ENCODE measurements at places on chromosomes 4 and X.

DNA sequence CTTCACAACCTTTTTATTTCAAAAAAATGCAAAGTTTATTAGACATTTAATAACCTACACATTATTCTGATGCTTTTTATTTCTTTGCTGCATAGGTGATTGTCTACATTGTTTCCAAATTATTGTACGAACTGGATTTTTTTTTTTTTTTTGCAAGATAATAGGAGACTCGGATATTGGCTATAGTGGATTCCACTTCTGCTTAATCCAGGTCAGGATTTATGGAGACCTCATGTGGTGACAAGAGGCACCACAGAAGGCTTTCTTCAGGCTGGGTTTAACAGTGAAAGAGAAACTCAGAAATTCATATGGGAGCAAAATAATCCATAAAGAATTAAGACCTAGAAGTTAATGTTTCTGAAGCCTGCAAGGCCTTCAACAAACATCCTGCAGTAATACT is 2.4 kb upstream of the SLIT2 start:
- no peak for DNase-seq

DNA sequence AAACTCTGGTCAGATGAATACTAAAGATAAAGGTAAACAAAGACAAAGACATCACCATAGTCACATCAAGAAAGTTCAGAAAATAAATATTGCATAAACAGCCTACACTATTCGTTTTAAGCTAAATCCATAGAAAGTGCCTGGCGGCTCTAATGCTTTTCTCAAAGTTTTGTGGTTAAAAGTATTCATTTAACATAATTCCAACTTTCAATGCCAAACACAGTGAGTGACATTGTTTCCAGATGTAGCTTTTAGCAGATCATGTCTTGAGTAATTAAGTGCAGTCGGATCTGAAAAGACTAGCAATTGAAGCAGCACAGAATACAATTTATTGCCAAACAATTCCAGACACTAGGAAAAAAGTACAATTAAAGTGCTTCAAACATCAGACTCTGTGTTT is 287.1 kb upstream of the ADGRL3 start:
- no peak for DNase-seq

GRCh38 chr4:71680706-71681105 is 103.2 kb downstream of the GC start:
- no peak for DNase-seq

DNA sequence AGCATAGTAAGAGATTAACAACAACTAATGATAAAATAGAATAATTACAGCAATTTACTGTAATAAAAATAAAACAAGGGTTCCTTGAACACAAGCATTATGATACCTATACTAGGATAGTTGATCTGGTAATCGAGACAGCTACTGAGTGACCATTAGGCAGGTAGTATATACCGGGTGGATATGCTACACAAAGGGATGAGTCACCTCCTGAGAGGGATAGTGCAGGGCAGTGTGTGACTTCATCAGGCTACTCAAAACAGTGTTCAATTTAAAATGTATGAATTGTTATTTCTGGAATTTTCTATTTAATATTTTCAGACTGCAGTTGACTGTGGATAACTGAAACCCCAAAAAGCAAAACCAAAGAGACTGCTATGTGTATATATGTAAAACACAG is 9.7 kb upstream of the ANTXR2 start:
- no peak for DNase-seq

GRCh38 chr4:110613745-110614144 is 9.1 kb downstream of the PITX2 start:
- no peak for DNase-seq

DNA sequence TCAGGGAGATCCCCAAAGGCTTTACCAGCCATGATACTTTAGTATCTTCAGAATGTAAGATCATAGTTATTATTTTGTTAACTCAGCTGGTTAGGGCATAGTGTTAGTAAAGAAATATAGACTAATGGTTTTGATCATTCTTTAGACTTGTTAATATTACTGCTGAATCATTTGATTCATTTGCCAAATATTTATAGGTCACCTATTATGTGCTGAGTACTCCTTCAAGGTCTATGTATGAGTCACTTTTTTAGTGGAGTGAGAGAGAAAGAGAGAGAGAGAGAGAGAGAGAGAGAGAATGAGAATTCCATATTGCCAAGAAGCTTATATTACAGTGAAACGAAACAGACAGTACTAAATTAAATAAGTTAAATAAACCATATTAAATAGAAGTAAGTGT is 110.3 kb downstream of the UBE2NL start:
- no peak for DNase-seq

- DNase-seq: no peak
Measured at GRCh38 chrX:8103655-8104054, 67.4 kb downstream of the VCX2 start.

GRCh38 chrX:67523002-67523681 is 20.7 kb upstream of the AR start:
- DNase-seq: no peak

DNA sequence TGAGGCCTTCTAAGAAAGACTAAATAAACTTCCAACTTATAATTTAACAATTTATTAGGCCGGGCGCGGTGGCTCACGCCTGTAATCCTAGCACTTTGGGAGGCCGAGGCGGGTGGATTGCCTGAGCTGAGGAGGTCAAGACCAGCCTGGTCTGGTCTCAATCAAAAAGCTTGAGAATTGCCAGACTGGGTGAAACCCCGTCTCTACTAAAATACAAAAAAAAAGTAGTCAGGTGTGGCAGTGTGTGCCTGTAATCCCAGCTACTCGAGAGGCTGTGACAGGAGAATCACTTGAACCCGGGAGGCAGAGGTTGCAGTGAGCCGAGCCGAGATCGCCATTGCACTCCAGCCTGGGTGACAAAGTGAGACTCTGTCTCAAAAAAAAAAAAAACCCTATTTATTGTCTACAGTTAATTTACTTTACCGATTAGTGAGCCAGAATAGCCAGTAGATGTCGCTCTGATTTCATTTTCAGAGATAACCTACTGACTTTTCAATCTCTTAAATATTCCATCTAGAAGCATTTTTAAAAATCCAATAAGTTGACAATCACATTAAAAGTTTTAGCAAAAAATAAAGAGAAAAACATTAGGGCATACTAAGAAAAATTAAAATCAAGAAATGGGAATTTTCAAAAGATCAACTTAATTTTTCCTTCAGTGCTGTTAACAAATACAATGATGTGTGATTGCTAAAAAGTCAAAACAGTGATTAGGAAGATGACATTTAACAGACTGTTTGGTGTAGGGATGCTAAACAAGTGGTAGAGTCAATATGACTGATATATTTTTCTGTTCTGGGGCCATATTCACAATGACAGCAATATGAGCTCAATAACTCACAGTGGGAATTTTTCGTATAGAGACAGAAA is 4.3 kb upstream of the SHROOM3 start:
- DNase-seq: no peak

DNA sequence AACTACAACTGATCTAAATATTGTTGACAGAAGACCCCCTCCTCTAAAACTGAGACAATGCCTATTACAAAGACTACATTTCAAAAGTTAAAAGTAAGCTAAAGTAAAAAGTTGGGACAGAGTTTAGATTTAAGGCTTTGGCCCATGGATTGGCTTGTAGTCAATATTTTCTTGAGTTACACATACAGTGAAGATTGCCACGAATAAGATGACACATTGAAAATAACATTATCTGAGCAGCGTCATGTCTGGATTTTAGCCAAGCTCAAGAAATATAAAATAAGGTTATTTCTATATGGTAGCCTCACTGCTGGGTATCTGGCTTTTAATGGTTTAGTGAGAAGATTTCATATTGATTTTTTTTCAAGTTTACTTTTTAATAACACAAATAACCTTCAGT is 266.2 kb upstream of the LDB2 start:
- no peak for DNase-seq

DNA sequence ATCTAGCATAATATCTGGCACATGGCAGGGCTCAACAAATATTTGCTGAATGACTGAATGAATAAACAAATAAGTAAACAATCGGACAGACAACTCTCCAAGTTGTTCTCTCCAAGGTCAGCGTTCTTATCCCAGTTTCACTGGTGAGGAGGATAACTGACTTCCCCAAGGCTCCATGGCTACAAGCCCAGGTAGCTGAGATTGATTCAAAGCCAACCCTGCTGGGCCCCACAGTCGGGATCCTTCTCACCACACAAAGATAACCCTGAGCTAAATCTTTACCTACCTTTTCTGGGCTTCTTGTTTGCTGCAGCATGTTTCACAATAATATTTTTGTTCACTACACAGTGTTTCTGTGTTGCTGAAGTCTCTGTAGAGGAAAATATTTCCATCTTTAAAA is 54.9 kb downstream of the USP46 start:
- DNase-seq: no peak

DNA sequence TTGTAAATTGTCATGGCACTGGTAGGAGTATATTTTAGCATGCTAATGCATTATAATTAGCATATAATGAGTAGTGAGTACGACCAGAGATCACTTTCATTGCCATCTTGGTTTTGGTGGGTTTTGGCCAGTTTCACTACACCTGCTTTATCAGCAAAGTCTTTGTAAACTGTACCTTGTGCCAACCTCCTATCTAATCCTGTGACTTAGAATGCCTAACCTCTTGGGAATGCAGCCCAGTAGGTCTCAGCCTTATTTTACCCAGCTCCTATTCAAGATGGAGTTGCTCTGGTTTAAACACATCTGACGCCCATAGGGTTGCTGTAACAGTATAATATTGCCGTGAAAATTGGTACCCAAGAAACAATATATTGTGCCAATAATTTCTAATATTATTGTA is 159.4 kb downstream of the MAGEB5 start:
- DNase-seq: no peak

All from GM19239 (cell line).